Stimulated activated CD8-positive, alpha-beta memory T cell treated with anti-CD3 and anti-CD28 coated beads, Interleukin-12 subunit alpha, Interleukin-12 subunit beta, amount 100 ng/mL, for 4 hours (primary cell): ENCODE measurements at places on chromosomes 16 and 17.

DNA sequence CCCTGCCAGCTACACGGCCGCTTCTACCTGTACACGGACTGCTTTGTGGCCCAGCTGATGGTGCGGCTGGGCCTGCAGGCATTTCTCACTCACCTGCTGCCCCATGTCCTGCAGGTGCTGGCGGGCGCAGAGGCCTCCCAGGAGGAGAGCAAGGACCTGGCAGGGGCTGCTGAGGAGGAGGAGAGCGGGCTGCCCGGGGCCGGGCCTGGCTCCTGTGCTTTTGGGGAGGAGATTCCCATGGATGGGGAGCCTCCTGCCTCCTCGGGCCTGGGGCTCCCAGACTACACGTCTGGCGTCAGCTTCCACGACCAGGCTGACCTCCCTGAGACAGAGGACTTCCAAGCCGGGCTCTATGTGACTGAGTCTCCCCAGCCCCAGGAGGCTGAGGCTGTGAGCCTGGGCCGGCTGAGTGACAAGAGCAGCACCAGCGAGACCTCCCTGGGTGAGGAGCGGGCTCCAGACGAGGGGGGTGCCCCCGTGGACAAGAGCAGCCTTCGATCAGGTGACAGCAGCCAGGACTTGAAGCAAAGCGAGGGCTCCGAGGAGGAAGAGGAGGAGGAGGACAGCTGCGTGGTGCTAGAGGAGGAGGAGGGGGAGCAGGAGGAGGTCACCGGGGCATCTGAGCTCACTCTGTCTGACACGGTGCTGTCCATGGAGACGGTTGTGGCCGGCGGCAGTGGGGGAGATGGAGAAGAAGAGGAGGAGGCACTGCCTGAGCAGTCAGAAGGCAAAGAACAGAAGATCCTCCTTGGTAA, 3.5 kb downstream of the WDR81 start:
- DNase-seq: no peak

DNA sequence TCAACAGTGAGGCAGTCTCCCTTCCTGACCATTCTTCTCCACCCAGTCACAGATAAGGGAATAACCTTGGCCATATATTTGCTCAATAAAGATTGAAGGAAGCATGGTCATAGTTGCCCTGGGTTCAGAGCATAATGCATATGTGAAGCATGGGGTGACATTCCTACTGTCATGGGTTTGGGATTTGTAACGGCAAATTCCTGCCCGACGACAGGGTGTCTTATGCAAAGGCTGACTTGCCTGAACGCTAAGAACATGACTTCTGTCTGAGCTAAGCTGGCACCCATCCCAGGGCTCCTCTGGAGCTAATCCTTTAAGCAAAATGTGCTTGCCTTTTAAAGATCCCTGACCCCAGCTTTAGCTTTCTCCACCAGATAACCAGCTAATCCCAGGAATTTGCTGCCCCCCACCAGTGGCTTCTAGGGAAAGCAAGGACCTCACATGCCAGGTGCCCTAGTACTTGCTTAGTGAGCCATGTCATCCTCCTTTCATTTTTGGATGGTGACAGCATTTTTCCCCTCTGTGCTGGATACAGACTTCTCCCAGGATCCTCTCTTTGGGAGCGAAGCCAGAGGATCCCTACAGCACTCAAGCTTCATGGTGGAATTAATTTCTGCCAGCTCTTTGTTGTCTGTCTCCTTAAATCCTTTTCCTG, 11.7 kb downstream of the SLC7A6OS start:
- DNase-seq: no peak

GRCh38 chr17:57662644-57663308, 82.3 kb downstream of the CCDC182 start:
- no peak for DNase-seq

GRCh38 chr17:48908853-48909394, 717 bp downstream of the UBE2Z start:
- DNase-seq: peak; percentile 82

- no peak for DNase-seq
These were observed 994 bp downstream of the PITPNA start for GRCh38 chr17:1561420-1562175.

- DNase-seq: no peak
These were observed 2.8 kb downstream of the GRB7 start for GRCh38 chr17:39740357-39741111.

DNA sequence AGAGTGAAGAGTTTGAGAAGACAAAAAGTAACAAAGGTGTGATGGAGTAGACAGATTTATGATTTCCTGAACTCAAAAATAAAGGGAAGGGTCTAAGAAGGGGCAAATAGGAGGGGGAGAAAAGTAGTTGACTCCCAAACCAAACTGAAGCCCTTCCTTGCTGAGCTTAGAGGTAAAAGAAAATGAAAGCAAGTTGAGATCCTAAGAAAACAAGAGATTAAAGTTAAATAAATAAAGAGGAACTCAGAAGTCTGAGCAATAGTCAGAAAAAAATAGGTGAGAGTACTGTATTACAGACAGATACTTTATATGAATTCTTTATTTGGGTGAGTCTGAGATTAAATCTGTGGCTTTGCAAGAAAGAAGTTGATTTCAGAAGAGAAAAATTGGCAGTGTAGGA, 3.3 kb upstream of the PSMD12 start:
- DNase-seq: no peak

- DNase-seq: peak; percentile 48
These were observed 64.8 kb upstream of the AMZ2 start for GRCh38 chr17:68182940-68183551.

DNA sequence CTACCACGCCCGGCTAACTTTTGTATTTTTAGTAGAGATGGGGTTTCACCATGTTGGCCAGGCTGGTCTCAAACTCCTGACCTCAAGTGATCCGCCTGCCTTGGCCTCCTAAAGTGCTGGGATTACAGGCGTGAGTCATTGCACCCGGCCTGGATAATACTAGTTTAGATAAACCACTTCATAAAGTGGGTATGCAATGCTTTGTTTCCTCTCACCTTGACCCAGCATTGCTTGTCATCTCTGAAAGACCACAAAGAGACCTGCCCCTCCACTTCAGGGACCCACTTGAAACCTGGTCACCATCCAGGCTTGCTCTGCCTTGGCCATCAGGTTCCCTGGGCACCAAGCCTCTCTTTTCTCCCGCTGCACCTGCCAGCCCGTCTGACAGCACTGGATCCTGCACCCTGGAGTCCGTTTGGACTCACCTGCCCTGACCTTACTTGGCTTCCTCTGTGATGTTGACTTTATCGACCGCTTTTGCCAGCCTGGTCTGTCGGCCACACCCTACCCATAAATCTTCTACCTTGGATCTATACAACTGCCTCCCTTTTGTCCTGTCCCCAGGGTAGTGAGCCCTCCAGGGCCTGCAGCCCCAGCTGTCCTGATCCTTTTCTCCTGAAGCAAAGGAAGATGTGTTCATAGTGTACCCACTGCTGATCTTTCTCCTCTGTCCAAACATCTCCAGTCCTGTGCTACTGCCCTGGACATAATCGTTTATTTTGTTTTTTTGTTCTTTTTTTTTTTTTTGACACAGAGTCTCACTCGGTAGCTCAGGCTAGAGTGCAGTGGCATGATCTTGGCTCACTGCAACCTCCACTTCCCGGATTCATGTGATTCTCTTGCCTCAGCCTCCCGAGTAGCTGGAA, 12.7 kb upstream of the ZG16 start:
- DNase-seq: no peak

DNA sequence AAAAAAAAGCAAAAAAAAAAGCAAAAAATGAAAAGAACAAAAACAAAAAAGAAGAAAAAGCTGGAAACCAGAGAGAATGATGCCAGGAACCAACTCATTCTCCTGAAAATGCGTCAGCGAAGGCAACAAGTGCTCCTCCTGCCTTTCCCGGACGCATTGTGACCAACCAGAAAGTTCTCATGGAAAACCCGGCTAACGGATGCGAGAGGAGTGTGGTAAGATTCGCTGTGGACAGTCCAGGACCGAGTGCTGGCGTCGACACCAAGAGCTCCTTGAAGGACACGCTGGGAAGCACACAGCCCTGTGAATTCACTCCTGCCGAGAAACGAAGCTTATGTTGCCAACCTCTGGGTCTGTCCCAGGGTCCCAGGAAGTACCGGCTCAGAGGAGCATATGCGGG, 43.4 kb downstream of the METRNL start:
- DNase-seq: no peak

DNA sequence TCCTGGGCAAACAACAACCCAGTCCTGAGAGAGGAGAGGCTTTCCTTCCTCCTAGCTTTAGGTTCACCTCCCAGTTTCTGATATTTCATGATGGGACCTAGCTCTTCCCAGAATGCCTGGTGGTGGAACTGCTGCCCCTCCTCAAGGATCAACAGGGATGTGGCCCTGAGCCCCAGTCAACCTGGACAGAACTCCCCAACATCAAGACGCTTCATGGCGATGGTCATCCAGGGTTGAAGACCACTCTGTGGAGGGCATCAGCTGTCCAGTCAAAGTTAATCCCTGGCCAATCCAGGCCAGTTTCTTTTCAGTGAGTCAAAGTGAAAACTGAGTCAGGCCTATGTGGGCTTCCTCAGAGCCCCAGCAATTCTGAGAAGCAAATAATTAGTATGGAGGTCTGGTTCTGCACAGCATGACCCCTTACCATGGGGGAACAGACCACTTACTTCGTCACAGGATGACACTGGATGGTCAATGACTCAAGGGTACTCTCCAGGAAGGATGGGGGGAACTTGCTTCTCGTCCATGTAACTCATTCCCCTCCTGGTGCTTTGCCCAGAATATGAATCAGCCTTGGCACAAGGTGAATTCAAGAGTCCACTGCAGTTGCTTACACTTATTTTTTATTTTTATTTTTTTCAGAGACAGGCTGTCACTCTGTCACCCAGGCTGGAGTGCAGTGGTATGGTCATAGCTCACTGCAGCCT, 14.7 kb upstream of the XYLT2 start:
- no peak for DNase-seq

- no peak for DNase-seq
These were observed 26.4 kb upstream of the HAPSTR1 start for GRCh38 chr16:9065077-9065476.

- DNase-seq: no peak
These were observed 74.5 kb upstream of the PMFBP1 start for GRCh38 chr16:72246423-72246822.

DNA sequence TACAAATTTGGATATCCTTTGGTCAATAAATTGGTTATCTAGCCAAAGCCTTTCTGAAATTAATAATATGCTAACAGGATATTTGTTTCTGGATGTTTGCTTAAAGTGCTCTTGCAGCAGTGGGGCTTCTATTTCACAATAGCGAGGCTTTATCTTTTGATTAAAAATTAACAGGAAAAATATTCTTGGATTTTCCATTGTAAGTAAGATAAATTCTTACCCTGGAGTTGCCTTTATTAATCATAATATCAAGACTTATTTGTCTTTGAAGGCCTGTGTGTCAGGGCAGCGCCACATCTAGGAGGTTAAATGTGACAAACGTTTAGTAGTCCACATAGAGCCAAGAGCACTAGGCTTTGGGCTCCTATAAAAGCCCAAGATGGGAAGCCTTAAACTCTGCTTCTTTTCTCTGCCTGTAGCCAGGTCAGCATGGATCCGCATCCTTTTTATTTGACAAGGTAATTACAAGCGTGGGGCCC, 5.3 kb downstream of the TMEM97 start:
- no peak for DNase-seq

GRCh38 chr16:49947907-49948678, 76.9 kb upstream of the CNEP1R1 start:
- DNase-seq: no peak

DNA sequence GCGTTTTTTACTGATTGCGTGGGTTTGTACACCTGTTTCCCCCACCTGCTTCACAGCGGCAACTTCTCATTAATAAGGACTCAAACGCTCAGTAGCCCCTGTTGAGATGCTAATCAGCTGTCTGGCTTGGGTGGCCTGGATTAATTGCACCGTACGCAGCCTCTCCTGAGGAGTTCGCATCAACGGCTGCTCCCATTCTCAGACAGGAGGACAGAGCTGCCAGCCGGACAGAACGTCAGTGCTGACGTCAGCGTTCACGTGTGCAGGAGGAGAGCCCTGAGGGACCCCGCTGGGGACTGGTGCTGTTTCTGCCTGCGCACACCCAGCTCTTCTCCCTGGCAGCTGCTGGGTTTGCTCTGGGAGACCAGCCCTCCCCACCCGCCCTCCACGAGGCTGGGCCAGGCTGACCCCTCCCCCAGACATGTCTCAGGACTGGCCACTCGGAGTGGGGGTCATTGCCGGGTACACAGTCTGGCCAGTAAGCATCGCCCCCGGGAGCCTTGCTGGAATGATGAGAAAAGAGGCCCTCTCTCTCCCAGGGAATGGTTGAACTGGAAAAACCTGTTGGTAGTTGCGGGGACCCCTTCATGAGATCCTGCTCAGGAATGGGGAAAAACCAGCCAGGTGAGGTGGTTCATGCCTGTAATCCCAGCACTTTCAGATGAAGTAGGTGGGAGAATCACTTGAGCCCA, 5.7 kb upstream of the BANP start:
- DNase-seq: no peak

GRCh38 chr16:76598498-76598897, 321.3 kb downstream of the CNTNAP4 start:
- no peak for DNase-seq

DNA sequence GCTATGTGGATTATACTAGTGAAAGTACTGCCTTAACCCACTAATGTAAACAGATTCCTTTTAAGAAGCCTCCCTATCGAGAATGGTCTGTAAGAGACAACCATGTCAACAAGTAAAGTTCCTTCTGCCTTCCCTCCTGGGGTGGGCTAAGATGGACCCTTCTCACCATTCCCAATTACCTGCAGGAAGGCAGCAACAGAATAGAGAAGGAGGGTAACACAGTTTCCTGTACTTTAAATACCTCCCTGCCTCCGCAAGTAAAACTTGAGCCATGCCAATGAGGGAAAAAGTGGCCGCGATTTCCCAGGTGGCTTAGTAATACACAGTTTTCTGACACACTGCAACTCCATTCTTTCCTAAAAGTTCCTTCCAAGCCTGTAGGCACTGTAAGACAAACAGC, 45.2 kb downstream of the TOX3 start:
- no peak for DNase-seq

DNA sequence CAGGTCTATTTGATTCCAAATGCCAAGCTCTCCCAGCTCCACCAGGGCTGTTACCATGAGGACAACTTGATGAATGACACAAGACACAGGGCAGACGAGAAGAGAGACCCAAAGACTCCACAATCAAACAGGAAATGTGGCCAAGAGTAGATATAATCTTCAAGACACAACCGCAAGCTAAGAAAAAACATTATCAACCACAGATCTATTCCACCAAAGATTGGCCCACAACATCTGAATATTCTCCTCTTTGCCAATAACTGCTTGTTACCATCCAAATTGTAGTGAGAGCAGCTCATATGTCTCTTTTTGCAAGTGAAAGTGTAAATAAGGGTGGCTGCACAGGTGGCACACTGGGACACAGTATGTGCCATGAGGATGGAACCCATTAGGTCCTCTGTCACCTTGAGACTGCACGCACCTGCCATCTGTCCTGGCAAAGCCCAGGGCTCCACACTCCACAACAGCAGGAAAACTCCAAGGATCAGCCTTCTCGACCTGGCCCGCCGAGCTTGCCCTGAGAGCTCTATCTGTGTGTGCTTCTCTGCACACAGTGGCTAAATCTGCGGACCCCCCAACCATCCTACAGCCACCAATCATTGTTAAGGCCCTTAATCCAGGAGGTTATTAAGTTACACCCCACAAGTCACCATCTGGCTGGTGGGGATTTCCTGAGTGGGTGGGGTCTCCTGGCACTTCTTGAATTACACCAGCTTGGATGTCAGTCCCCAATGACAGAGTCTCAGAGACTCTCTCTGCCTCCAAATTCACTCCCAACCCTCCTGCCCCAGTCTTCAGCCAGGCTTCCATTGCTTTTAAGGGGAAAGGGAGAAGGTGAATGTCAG, 50.5 kb downstream of the DYNLRB2 start:
- DNase-seq: no peak
